ENCODE measurements at places on chromosomes 1 and 21.

- DNase-seq = no peak
Measured at GRCh38 chr21:25837533-25838265, 102.9 kb downstream of the GABPA start.

GRCh38 chr1:16145030-16145661, 10.7 kb downstream of the EPHA2 start:
- no peak for DNase-seq

DNA sequence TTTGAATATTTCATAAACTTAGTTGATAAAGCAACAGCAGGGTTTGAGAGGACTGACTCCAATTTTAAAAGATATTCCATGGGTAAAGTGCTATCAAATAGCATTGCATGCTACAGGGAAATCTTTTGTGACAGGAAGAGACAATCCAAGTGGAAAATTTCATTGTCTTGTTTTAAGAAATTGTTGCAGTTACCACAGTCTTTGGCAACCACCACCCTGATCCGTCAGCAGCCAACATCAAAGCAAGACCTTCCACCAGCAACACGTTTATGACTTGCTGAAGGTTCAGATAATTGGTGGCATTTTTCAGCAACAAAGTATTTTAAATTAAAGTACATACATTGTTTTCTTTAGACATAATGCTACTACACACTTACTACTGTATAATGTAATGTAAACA, 47.8 kb downstream of the ADGRL4 start:
- no peak for DNase-seq

GRCh38 chr1:32998997-32999396, 34.4 kb upstream of the RNF19B start:
- DNase-seq = no peak

- peak; percentile 89 for DNase-seq
Measured at GRCh38 chr1:30830537-30830936, 73.0 kb upstream of the LAPTM5 start.

DNA sequence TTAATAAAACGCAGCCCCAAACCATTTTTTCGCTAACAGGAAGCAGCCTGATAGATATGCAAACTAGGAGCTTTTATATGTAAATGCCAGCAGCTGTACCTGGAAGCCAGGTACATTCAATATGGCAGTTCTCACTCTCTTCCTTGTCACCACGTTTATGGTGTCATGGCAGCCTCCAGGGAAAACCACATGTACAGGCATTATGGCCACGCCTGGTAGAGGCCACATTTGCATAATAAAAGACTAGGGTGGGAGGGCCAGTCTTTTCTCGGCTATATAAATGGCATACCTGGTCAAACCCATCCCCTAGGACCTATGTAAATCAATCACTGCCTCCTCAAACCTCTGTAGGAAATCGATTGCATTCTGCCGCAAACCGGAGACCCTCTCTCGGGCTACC, 247.5 kb downstream of the NEGR1 start:
- no peak for DNase-seq

Measured in inflammatory macrophage (primary cell).